Stimulated activated CD8-positive, alpha-beta memory T cell treated with anti-CD3 and anti-CD28 coated beads, Interleukin-4, amount 100 ng/mL, for 4 hours (primary cell): ENCODE measurements at places on chromosomes 12 and 14.

- no peak for DNase-seq
Observed at GRCh38 chr14:73253721-73254120, 16.4 kb downstream of the PAPLN start.

GRCh38 chr14:89540830-89541470 is 123.9 kb upstream of the FOXN3 start:
- DNase-seq = no peak

DNA sequence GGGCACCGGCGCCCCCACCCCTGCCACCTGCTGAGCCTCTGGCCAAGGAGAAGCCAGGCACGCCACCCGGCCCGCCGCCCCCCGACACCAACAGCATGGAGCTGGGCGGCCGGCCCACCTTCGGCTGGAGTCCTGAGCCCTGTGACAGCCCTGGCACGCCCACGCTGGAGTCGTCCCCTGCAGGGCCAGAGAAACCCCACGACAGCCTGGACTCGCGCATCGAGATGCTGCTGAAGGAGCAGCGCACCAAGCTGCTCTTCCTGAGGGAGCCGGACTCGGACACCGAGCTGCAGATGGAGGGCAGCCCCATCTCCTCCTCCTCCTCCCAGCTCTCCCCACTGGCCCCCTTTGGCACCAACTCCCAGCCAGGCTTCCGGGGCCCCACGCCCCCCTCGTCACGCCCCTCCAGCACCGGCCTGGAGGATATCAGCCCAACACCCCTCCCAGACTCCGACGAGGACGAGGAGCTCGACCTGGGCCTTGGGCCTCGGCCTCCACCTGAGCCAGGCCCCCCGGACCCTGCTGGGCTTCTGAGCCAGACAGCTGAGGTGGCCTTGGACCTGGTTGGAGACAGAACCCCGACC is 6.5 kb downstream of the SETD1B start:
- no peak for DNase-seq

DNA sequence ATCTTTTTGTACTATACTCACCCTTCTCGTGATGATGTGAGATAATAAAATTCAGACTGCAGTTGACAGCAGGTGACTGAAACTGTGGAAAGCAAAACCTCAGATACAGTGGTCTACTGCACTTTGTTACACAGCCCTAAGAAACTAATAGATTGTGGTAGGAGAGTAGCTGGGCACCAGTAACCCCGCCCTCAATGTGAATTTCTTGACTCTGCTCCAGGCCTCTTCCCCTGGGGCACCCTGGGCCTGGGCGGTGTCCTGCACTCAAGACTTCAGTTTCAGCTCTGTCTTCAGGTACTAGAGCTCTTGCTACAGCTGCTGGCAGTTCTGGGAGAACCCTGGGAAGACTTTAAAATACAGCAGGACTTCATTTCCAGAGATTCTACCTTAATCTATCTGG is 197.6 kb upstream of the AVPR1A start:
- no peak for DNase-seq

DNA sequence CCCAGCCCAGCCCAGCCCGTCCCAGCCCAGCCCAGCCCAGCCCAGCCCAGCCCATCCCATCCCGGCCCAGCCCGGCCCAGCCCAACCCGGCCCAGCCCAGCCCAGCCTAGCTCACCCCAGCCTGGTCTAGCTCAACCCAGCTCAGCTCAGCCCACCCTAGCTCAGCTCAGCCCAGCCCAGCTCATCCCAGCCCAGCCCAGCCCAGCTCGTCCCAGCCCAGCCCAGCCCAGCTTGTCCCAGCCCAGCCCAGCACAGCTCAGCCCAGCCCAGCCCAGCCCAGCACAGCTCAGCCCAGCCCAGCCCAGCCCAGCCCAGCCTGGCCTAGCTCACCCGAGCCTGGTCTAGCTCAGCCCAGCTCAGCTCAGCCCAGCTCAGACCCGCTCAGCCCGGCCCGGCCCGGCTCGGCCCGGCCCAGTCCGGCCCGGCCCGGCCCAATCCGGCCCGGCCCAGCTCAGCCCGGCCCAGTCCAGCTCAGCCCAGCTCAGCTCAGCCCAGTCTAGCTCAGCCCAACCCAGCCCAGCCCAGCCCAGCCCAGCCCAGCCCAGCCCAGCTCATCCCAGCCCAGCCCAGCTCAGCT is 184.7 kb downstream of the TMEM121 start:
- no peak for DNase-seq

DNA sequence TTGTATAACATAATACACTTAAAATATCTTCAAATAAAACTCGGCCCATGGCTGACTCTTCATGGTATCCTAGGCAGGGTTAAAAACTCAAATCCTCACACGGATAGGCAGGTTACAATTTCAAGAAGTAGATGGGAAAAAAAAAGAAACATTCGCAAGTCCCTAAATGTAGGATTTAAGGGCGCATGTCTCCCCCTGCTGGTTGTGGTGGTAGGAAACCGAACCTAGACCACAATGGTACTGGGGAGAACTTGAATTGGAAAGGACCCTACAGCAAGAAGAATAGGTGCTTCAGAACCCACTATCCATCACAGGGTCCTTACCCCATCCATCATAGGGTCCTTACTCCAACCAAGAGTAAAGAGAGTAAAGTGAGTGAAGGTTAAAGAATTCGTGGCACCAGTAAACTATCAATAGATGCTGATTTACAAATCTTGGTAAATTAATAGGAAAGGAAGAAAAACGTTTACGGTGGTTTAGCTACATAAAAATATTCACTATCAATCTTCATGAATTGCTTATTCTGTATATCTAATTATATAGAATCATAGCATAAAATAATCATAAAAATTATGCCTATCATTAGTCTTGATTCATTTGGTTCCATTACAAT is 3.3 kb upstream of the CIPC start:
- DNase-seq = peak; percentile 67

DNA sequence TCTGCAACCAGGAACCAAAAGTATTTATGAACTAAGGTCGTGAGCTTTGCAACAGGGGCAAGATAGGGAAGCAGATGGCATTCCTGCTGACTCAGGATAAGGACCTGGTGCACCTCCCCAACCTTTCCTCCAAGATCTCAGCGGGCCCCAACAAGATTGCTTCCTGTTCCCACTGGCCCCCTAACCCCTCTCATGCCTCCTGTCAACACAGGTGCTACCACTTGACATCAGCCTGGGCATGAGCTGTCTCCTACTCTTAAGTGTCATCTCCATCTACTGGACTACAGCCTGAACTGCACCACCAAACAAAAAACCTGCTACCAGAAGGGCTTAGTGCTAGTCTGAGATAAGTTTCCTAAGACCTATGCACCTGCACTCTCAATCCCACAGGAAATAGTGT is 32.7 kb downstream of the MED6 start:
- DNase-seq = no peak

DNA sequence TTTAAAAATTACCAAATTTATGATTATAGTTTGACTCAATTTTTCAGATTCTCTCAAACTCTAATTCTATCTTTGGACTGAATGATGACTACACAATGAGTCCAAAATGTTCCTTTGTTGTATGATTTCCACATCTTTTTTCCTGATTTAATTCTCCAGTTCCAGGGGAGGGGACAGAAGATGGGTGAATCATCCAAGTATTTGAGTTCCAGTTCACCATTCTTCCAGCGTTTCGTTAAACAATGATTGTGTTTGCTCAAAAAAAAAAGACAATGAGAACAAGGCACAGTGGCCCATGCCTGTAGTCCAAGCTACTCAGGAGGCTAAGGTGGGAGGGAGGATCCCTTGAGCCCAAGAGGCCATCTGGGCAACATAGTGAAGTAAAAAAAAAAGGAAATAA is 23.8 kb downstream of the BAZ1A start:
- DNase-seq = no peak

GRCh38 chr12:129927316-129927900 is 23.6 kb upstream of the TMEM132D start:
- DNase-seq = no peak

DNA sequence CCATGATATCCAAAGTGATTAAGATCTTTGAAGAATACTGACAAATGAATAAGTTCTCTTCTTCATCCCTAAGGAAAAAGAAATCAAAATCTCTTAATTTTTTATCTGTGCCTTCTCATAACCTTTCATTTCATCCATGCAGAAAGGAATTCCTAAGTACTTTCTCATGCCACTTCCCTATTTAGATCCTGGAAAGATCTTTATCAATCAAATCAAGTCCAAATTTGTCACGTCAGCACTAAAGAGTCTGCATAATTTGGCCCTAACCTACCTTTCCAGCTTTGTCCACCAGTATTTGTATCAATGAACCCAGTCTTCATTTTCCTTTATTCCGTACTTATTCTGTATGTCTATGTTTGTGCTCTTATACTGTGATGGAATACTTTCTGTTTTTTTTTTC is 41.2 kb downstream of the VEZT start:
- no peak for DNase-seq

DNA sequence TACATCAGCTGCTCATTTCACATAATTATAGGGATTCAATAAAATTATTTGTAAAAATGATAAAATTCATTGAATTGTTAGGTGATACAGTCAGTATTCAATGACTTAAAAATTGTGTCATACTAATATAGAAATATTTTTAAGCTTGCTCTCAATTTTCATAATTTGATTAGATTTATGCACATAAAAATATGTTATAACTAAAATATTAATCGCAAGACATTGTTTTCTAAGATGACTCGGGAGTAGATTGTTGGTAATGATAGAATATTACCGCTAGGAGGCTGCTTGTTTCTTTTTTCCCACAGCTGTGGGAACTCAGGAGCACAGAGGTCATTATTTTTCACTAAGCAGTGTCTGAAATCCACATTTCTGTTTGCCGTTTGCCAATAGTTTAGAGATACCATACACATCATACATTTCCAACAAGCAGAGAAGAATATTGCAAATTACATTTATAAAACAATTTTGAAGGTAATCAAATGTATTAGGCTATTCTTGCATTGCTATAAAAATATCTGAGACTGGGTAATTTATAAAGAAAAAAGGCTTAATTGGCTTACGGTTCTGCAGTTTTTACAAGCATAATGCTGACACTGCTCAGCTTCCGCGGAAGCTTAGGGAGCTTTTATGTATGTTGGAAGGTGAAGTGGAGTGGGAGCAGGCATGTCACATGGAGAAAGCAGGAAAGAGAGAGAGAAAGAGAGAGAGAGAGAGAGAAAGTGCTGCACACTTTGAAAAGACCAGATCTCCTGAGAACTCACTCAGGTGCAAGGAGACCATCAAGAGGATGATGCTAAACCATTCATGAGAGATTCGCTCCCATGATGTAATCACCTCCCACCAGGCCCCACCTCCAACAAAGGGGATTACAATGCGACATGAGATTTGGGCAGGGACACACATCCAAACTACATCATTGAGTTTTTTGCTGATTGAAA is 9.2 kb downstream of the CD69 start:
- peak; percentile 46 for DNase-seq

DNA sequence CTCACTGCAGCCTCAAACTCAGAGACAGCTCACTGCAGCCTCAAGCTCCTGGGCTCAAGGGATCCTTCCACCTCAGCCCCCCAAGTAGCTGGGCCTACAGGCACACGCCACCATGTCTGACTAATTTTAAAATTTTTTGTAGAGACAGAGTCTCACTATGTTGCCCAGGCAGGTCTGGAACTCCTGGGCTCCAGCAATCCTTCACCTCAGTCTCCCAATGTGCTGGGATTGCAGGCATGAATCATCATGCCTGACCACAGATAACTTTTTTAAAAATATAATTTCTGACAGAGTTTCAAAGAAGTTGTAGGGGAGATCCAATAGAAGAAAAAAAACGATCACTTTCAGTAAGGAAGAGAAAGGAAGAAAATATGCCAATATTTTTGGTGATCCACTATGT is 189.7 kb upstream of the CDKN3 start:
- no peak for DNase-seq

- DNase-seq = no peak
Observed at GRCh38 chr12:101609198-101609597, 14.4 kb downstream of the MYBPC1 start.

GRCh38 chr12:123223241-123223668 is 9.7 kb downstream of the MPHOSPH9 start:
- peak; percentile 17 for DNase-seq

GRCh38 chr14:51821822-51822221 is 38.6 kb upstream of the GNG2 start:
- DNase-seq = no peak
